ENCODE measurements at places on chromosomes 7 and 10.

GRCh38 chr7:24143547-24143946 is 140.4 kb upstream of the NPY start:
- DNase-seq: no peak

- DNase-seq: peak; percentile 69
Observed at GRCh38 chr10:72086466-72087391, 1.6 kb downstream of the SPOCK2 start.

DNA sequence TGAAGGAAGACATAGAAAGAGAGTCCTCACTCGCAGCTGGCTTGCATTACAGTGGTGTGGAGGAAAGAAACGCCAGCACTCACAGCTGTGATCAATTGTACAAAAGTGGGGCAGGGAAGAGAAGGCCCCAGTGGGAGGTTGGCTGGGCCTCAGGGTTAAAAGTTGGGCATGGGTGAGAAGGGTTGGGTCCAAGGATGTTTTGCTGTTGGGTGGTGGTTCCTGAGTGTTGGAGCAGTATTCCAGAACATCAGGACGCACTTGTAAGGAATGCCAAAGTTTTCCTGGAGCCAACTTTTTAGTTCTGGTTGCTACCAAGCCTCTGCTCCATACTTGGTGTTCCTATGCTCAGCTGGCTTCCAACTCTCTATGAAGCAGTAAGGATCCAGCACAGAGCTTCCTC is 55.4 kb upstream of the MKRN1 start:
- no peak for DNase-seq

GRCh38 chr7:84924353-84924752 is 262.5 kb downstream of the SEMA3D start:
- DNase-seq: no peak

DNA sequence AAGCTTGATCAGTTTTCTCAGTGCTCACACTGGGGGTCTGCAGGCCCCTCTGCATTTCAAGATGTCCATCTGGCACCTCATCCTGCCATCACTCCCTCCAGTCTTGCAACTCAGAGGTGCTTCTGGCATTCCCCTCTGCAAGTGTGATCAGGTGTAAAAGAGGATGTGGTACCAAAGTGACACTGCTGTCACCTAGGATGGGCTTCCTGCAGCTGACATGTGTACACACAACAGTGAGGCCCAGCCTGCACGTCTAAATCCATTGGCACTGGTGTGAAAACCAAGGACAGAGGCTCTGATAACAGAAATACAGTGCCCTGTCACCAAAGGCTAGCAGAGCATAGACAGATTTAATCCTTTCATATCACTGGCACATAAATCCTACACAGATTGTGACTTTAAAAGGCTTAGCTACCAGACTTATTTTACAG is 162.5 kb upstream of the CELF2 start:
- no peak for DNase-seq

DNA sequence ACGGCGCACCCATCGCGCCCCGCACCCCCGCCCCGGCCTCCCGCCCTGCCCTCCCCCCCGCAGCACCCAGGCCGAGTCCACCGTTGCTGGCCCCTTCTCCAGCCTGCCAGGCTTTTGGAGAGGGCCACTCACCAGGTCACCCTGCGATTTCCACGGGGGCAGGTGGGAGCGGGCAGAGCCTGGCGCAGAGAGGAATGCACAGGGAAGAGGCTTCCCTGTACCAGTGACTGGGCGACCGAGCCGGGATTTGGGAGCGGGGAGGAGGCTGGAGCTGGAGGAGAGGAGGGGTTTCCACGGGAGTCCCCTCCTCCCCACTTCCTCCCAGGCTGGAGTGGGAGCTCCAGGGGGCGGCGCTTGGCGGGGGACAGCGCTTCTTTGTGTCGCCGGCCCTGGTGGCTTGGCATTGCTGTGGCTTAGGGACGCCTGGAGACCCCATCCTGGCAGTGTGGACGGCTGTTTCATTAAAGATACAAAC is 19.3 kb downstream of the TCAF1 start:
- no peak for DNase-seq

GRCh38 chr7:142632271-142633134 is 116.8 kb upstream of the PRSS1 start:
- DNase-seq: peak; percentile 75

DNA sequence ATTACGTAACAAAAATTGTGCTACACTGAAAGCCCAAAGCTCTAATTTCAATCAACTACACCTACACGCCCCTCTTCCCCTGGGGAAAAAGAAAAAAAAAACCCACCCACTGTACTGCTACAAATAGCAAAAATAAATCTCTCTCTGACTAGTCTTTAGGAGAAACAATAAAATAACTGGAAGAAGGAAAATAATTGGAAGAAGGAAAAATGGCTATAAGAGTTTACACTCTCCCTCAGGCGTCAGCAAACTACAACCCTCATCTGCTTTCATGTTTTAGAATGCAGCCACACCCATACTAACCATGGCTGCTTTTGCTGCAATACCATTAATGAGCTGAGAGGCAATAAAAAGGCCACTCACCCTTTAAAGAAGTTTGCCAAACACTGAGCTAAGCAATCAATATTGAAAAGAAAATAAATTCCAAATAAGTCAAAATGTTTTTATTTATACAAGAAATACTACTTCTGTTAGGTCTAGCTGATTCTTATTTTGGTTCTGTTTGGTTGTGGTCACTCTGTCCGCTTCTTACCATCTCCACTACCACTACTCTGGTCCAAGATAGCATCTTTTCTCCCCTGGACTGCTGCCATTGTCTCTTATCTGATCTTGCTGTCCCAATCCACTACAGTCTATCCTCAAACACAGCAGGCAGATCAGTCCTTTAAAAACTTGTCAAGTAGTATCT is 3.8 kb downstream of the MINDY3 start:
- no peak for DNase-seq

- no peak for DNase-seq
Observed at GRCh38 chr7:134548877-134549276, at the start of gene AKR1B15. TSS of gene AKR1B15 (plus strand) at chr7:134549110. CDS start at chr7:134564620, 15,510 bp downstream.

GRCh38 chr7:116544487-116544886 is 19.7 kb downstream of the CAV1 start:
- no peak for DNase-seq

DNA sequence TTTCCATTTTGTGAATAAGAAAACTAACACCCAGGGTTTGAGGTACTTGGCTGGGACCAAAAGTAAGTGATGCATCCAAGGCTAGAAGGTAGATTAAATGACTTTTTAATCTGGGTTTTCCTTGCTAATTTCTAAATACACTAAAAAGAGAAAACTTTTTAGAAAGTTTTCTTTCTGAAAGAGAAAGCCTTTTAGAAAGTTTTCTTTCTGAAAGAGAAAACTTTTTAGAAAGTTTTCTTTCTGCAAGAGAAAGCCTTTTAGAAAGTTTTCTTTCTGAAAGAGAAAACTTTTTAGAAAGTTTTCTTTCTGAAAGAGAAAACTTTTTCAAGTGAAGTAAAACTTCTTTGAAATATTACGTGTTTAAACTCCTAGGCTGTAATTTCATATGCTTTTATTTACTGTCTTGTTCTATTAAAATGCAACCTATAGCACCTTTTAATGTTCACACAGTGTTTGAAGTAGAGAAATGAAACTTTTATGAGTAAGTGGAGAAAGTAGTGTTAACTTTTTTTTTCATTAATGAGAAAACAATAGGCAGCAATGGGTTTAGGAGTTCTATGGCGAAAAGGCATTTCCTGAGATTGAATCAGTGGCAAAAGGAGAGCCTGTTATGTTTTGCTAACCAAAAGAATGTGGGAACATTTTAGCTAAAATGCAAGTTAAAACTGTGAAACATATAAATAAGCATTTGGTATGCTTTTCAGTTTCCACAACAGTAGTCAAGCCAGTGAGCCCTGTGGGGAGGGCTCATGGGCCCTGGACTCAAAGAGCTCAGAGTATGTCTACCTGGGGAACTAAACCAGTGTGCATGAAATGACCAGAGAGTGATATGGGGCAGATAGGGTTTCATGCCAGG is 103.7 kb downstream of the RBM20 start:
- DNase-seq: no peak

- DNase-seq: no peak
Observed at GRCh38 chr10:79628083-79628482, 17.3 kb downstream of the SFTPA1 start.

GRCh38 chr7:30526163-30526562 is 21.5 kb upstream of the GGCT start:
- DNase-seq: no peak

DNA sequence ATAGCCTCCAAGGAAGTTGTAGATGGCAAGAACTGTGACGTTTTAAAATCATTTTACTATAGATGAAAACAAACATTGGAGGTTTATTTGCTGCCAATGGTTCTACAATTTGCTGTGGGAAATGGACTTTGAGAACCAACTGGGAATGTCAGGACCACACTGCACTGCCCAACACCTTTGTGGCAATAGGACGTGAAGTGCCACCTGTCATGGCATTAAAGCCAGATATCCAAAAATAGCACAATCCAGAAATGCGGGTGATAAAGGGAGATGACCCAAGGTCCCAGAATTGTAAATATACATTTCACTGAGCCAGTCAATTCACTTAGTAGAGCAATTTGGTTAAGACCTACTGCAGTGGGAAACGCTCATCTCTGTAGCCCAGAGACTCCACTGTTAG is 116.4 kb downstream of the MPP7 start:
- DNase-seq: no peak

GRCh38 chr7:116711790-116712189 is 39.8 kb downstream of the MET start:
- no peak for DNase-seq

DNA sequence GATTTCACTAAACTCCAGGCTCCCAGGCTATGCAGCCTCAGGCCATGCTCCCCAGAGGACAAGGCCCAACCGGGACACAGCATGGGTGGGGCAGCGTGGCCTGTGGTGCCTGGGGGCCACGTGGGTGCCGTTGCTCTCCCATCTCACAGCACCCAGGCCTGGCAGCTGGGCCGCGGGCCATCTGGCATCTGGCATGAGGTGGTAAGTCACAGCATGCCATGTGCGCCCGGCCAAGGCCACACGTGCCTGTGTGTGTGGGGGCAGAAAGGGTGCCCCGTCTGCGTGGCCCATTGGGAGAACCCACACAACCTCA is 204.1 kb downstream of the EBF3 start:
- DNase-seq: no peak

DNA sequence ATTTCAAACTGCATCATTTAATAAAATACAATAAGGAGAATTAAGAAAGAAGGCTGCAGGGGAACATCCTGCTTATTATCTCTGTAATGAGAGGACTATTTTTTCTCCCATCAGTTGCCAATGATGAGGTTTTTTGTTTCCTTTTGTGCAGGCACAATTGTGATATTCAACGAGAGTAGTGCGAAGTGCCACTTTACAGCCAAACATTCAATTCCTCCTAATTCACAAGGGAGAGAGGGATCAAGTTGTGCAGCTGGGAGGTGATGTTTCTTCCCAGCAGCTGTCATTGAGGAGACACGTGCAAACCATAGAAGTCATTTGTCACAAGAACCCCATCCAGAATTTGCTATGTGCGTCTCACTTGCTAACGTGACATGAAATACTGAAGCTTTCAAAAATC is 81.6 kb upstream of the ICA1 start:
- no peak for DNase-seq

DNA sequence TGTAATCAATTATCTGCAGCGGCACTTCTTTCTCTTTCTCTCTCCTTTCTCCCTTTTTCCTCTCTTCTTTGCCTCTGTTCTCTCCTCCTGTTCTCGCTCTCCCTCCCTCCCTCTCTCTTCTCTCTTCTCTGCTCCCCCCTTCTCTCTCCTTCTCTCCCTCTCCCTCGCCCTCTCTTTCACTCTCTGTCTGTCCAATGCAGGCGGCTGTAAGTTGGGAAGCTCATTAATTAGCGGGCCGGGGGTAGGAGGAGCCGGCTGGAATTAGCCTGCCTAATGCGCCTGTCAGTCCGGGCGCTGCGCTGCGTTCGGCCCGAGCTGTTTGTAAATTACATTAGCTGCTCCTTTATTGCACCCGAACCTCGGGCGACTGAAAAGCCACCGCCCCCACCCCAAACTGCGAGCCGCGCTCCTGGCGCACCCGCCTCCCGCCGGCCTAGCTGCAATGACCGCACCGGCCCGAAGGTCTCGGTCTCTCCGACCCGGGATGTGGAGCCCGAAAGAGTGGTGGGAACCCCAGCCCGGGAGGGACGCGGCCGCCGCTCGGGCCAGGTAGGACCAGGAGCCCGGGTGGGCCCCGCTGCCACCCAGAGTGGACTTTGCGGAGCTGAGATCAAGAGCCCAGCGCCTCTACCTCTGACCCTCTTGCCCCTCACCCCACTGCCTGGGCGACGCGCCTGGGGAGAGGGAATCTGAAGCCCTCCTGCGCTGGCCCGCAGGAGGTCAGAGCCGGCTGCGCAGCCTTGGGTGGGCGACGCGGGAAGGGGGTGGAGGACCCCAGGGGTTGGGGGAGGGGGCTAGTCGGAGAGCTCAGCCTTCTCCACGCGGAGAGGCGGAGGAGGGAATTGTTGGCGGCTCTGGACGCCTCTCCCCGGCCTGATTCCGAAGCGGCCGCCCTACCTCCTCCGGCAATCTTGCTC is at the start of gene LBX1:
Gene LBX1, minus strand, starts transcription at position 198 of the 917 bp plus-strand sequence. CDS start 648 bp downstream, outside the sequence.
- no peak for DNase-seq

GRCh38 chr10:62108759-62109586 is 159.7 kb downstream of the RTKN2 start:
- DNase-seq: no peak

DNA sequence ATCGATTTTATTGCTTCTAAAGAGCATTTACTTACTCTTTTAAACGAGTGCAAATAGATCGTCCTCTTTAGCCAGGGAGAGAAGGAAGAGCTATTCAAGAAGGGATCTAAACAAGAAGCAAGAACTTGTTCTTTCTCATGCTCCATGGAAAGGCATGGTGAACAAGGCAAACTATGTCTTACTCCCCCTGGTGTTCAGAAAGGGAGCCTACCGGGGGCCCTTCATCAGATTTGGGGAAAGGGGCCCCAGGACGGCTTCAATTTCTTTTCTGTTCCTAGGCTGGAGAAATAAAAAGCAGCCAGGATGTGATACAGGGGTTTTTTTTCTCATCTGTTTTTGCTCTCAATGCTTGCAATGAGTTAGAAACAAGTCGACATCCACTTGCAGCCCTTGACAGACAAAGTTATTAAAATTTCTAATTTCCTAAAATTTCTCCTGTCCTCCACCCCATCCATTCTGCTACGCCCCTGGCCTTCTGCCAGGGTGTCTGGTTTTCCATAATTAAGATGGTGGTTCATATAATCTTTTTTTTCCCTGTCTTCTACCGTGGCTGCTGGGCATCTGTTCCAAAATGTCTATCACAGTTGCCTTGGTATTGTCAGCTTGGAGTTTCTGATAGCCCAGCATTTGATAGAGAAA is 214.4 kb downstream of the CREB5 start:
- DNase-seq: peak; percentile 9

- DNase-seq: no peak
Observed at GRCh38 chr10:85864173-85864549, 502.4 kb downstream of the GRID1 start.

- no peak for DNase-seq
Observed at GRCh38 chr10:51564896-51565510, 134.4 kb downstream of the CSTF2T start.

DNA sequence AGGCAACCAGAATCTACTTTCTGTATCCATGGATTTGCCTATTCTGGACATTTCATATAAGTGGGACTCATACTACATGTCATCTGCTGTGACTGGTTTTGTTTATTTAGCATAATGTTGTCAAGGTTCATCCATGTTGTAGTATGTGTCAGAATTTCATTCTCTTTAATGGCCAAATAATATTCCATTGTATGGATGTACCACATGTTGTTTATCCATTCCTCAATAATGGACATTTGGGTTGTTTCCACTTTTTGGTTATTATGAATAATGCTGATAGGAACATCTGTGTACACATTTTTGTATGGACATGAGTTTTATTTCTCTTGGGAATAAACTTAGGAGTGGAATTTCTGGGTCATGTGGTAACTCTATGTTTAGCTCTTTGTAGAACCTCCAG is 133.7 kb downstream of the CREB5 start:
- DNase-seq: no peak

- peak; percentile 63 for DNase-seq
Observed at GRCh38 chr7:25894902-25895791, 256.9 kb upstream of the NFE2L3 start.

- no peak for DNase-seq
Observed at GRCh38 chr7:17696422-17696821, 243.9 kb downstream of the SNX13 start.
